ENCODE measurements at places on chromosomes 2 and 18.

DNA sequence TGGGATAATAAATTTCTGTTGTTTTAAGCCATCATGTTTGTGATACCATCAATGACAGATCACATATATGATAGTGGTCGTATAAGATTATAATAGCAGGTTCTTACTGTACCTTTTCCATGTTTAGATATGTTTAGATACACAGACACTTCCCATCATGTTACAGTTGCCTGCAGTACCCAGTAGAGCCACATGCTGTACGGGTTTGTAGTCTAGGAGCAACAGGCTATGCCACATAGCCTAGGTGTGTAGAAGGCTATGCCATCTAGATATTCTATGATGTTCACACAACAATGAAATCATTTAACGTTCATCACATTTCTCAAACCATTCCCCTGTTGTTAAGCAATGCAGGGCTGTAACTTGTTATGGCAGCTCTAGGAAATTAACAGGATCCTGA is 132.9 kb upstream of the SH3BP4 start:
- DNase-seq: no peak

GRCh38 chr18:62612776-62613175 is 90.0 kb downstream of the ZCCHC2 start:
- no peak for DNase-seq

GRCh38 chr18:28003451-28003850 is 173.5 kb downstream of the CDH2 start:
- no peak for DNase-seq

GRCh38 chr2:48844417-48845155 is 89.1 kb upstream of the LHCGR start:
- DNase-seq: no peak

DNA sequence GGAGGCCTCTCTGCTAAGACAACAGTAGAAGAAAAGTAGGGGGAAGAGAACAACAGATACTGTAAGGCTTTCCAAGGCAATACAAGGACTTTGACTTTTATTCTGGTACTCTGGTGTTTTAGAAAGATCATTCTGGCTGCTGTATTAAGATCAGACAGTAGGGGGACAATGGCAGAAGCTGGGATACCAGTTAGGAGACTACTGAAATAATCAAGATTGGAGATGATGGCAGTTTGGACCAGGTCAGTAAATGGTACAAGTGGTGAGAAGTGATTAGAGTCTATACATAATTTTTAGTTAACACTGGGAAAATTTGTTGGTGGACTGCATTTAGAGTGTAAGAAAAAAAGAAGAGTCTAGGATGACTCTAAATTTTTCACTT is 139.7 kb downstream of the ROCK1 start:
- DNase-seq: peak; percentile 10

- DNase-seq: no peak
These were observed 149.5 kb downstream of the LRRTM4 start for GRCh38 chr2:77372636-77373035.

All from NCI-H748 treated with DMSO at 0.1 percent for 48 hours (cell line).